RPMI8226 (cell line): ENCODE measurements at places on chromosomes 13 and 19.
A peak's percentile ranks its signal among the peaks of the same experiment; 100 is the strongest.

DNA sequence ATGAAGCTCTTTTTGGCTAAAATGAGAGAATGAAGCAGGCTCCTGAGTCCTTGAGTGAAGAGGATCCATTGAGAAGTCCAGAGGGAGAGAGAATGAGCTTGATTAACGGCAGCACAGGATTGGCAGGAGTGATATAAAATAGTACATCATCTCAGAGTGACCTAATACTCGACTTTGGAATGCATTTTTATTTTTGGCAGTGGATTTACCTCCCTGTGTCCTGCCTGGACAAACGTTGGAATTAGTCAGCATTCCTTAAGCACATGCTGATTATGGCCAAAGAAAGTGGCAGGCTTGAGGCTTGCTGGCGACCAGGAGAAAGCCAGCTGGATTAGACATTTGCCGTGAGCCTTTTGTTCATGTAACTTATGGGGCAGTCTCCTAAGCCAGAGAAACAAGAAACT is 22.9 kb downstream of the LRCH1 start:
- no peak for DNase-seq

DNA sequence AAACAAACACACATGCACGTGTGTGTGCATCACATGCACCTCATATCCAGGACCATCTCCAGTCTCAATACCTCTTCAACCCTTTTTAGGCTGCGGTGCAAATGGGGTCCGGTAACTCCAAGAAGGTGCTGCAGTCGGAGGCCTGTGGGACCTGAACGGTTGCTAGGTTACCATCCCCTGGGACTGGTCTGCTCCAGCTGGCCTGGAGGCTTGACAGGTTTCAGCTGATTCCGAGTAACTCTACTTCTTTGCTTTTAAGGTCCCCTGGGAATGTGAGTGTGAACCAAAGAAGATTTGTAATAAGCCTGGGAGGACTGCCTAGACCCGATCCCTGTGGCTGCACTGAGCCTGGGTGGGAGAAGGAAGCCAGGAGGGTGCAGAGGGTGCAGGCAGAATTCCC is 117.5 kb downstream of the CCNA1 start:
- no peak for DNase-seq

DNA sequence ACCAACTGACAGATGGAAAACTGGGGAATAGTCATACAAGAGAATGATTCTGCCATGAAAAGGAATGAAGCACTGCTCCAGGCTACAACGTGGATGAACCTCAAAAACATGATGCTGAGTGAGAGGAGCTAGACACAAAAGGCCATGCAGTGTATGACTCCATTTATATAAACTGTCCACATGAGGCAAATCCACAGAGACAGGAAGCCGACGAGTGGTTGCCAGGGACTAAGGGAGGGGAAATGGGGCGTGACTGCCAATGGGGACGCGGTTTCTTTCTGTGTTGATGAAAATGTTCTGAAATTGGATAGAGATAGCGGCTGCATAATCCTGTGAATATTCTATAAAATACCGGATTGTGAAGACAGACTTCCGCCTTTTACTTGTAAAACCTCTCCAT is 10.2 kb downstream of the SMIM7 start:
- DNase-seq = no peak

DNA sequence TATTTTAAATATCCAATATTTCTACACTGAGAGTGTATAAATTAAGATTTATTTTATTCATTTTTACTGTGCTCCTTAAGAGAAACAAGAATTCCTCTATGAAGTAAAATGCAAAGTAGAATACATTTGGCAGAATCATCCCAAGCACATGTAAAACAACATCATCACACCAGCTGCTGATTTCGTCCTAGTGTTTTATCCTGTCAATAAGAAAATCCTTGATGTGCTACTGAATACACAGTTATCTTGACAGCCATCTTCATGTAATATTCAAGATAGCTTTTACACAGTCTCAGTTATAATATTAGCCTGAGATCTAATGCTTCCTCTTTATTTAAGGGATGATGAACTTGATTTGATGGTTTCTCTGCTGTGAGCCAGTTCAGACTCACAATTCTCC is 282.4 kb downstream of the MZT1 start:
- DNase-seq = no peak

- DNase-seq = peak; percentile 90
Measured at GRCh38 chr19:46950526-46951170, 69.0 kb upstream of the NPAS1 start.

DNA sequence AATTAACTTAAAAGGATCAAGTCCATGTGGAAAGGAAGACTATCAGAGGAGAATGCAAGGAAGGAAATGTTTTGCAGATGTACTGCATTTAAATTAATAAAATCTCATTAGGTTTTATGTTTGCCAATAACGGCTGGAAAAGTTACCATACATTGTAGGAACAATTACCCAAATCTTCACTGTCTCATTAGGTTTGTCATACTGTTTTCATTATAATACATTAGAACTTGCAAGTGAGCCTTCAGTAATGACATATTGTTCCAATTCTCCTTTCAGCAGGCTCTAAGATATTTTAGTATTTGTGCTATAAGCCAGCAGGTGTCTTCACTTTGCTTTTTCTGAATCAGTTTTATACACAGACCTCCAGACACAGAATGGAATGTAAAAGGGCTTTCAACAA is 661.6 kb upstream of the KLHL1 start:
- no peak for DNase-seq

DNA sequence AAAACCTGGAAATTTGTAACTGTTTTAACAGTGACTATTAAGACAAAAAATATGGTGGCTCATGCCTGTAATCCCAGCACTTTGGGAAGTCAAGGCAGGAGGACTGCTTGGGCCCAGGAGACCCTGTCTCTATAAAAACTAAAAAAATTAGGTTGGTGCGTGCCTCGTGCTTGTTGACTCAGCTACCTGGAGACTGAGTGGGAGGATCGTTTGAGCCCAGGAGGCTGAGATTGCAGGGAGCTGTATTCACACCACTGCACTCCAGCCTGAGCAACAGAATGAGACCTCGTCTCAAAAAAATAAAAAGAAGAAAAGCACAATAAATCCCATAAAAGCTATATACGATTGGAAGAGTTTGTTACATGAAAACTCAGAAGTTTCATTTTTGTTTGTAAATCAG is 23.7 kb downstream of the KLF5 start:
- DNase-seq = no peak

DNA sequence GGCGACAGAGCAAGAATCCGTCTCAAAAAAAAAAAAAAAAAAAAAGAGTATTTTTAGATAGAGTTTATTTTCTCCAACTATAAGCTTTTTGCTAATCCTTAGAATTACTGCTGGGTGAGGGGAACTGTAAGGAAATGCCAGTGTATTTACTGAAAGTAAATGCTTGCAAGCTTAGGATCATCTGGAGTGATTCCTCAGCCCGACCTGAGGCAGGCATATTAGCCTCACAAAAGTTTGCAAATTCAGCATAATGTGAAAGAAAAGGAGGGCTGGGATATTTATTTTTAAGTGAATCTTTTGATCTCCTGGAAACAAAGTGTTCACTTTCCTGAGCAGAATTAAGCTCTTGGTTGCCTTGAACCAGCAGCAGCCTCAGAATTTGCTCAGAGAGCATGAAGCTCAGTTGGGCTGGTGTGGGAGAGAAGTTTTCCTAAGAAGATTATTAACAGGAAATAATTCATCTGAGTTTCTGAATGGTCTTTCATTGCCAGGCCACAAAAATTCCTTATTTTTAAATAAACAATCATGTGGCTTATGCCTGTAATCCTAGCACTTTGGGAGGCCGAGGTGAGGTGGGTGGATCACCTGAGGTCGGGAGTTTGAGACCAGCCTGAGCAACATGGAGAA is 24.7 kb upstream of the SPATA13 start:
- no peak for DNase-seq

DNA sequence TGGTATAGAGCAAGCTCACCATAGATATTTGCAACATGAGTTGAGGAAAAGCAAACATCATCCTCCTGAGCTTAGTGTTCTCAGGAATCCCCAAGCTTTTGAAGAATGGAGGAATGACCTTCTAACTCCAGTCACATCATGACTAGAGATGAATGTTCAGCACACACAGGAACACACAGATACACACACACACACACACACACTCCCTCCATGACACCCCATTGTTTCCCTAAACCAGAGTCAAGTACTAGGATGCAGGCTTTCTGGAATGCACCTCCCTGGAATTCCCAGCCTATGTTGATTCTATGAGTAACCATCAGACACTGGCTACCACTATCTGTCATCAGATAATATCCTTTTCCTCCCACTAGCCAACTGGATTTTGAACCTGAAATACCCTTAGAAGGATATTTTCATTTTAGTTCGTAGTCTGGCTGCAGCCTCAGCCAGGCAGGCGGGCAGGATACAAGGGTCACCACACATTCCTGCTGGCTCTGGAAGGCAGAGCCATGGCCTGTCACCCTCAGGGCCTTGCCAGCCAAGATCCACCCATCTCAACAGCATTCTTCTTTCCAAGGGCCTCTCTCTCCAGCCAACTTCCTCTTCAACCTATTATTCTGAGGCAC is 162.4 kb downstream of the FOXO1 start:
- DNase-seq = no peak

DNA sequence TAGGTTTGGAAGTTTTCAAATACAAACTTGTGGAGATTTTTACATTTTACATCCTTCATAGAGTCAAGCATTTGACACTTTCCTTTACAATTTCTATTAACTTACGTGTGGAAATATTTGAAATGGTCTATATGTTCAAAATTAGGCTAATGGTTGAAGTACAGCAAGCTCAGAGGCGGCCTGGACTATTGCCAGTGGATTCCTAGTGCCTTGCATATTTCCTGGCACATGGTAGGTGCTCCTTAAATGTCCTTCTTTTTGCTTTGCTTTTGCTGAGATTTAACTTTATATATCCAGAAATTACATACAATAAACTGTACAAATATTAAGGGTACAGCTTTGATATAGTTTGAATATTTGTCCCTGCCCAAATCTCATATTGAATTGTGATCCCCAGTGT is 93.9 kb downstream of the UBL3 start:
- no peak for DNase-seq

- DNase-seq = peak; percentile 54
Measured at GRCh38 chr19:42497492-42498168, 30.7 kb downstream of the CEACAM1 start.

DNA sequence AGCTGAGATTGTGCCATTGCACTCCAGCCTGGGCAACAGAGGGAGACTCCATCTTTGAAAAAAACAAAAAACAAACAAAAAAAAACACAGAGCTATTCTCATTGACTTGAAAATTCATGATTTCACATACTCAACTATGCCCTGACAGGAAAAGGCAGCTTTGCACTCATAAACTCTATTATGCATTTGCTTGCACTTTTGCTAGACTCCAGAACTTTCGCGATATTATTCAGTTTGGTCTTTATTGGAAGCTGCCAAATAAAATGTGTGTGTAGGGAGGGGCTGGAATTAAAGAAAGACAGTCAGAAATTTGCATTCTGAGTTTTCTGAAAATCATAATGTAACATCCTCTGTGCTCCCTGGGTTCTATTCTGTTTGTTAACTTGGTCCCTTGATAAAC is 635.1 kb upstream of the KLF12 start:
- DNase-seq = no peak

- no peak for DNase-seq
Measured at GRCh38 chr13:56352361-56352760, 788.4 kb upstream of the PRR20A start.

- no peak for DNase-seq
Measured at GRCh38 chr13:79508224-79508961, 27.4 kb downstream of the NDFIP2 start.

DNA sequence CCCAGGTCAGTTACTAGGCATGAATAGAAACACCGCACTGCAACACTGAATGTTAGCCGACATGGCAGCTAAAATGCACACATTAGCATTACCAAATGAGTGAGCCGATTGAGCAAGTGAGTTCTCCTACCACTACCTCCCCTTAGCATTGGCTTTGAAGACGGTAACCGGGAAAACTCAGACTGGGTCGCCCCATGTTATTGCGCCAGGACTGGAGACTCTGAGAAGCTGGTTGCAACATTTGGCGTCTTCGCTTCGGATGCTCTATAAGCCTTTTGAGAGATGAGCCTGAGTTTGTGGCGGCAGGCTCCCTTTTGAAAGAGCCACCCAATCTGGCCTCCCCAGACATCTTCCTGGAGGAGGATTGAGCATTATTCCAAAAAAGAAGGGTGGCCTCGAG is 68.5 kb upstream of the POMP start:
- no peak for DNase-seq

- peak; percentile 61 for DNase-seq
Measured at GRCh38 chr19:10418485-10419199, 1.7 kb upstream of the PDE4A start.

- no peak for DNase-seq
Measured at GRCh38 chr13:40973409-40973808, 45.7 kb downstream of the ELF1 start.

GRCh38 chr13:110415669-110416068 is 108.6 kb downstream of the COL4A2 start:
- DNase-seq = no peak

DNA sequence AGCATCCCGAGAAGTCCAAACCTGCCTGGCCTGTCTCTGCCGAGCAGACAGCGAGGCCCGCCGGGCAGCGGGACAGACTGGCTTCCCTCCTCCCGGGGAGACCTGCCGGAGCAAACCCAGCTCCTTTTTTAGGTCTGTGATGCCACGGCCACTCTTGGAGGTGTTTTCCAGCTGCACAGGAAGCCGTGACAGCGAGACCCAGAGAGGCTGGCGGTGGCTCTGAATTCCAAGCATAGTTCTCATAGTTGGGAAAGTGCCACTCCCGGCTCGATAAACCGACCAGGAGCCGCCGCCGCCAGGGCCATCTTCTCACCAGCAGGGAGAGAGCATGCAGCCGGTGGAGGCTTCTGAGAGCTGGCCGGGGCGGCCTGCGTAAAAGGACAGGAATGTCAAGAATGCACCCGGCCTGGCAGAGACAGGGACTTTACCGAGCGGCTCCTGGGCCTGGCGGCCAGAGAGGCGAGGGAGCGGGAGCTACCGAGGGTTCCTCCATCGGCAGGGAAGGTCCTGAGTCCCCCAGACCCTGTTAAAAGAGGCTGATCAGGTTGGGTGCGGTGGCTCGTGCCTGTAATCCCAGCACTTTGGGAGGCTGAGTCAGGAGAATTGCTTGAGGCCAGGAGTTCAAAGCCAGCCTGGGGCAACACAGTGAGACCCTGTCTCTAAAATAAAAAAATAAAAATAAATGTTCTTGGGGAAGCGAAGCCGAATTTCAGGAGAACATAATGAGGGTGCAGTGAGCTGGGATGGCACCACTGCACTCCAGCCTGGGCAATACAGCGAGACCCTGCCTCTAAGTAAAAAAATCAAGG is 64.9 kb downstream of the GADD45B start:
- DNase-seq = peak; percentile 1

- DNase-seq = no peak
Measured at GRCh38 chr19:38135150-38135998, 88.6 kb downstream of the DPF1 start.

- no peak for DNase-seq
Measured at GRCh38 chr13:100314132-100314910, 225.4 kb downstream of the PCCA start.

- DNase-seq = no peak
Measured at GRCh38 chr13:97077341-97077740, 83.1 kb upstream of the OXGR1 start.

GRCh38 chr19:16573925-16574324 is 1.7 kb upstream of the SLC35E1 start:
- no peak for DNase-seq
